NCI-H1436 (cell line): ENCODE measurements at places on chromosomes 7 and 10.

DNA sequence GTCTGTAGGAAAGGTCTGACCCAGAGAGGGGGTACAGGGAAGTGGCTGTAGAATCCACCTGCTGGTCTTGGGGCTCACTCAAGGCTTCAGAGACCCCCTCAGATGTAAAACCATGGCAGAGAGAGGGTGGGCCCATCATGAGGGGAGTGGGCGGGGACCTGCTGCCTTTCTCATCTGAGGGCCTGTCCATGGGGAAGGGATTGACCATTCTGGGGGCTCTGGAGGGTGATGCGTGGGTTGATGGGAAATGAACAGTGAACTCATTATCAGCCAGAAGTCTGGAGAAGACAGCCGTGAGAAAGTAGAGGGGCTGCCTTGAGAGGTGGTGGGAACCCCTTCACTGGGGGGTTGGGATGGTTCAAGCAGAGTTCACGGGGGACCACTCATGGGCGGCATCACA is 66.8 kb downstream of the MINDY4 start:
- DNase-seq = no peak

- DNase-seq = no peak
These were observed 272.5 kb upstream of the COBL start for GRCh38 chr7:51589111-51589510.

- no peak for DNase-seq
These were observed 20.4 kb upstream of the INSYN2A start for GRCh38 chr10:127216786-127217185.

DNA sequence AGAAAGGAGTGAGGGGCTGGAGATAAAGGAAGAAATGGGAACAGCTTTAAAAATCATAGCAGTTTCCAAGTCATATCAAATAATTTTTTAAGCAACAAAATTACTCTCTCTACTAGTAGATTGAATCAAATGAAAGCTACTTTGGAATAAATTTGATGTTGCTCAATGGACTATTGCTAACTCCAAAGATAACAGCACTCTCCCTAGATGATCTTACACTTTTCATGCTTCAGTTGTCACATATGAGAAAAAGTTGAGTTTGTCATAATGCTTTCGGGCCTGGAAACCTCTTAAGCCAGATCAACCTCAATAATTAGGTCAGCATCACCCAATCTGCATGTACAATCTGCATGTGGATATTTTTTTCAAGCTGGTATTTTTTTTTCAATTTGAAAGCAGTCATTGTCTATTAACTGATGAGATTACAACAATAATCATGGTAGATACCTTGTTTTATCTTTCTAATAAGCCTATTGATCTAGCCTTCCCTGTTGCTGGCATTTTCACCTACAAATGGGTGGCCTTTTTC is 31.3 kb downstream of the LIPJ start:
- no peak for DNase-seq

- no peak for DNase-seq
These were observed 164.0 kb downstream of the FANK1 start for GRCh38 chr10:126060261-126060931.

DNA sequence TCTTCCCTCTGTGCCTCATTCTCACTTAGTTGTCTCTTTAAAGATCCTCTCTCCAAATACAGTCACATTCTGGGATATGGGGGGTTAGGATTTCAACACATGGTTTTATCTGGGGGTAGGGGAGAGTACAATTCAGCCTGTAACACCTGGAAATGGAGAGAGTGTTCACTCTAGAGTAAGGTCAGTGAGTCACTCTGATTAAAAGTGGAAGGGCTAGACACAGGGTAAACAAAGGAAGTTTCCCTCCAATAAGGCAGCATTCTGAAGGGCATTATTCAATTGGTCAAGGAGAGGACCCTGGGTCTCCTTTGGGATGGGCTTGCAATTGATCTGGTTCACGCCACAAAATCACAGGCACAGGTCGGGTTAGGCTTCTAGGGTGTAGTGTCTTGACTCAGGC is 232.8 kb upstream of the NPSR1 start:
- DNase-seq = no peak

DNA sequence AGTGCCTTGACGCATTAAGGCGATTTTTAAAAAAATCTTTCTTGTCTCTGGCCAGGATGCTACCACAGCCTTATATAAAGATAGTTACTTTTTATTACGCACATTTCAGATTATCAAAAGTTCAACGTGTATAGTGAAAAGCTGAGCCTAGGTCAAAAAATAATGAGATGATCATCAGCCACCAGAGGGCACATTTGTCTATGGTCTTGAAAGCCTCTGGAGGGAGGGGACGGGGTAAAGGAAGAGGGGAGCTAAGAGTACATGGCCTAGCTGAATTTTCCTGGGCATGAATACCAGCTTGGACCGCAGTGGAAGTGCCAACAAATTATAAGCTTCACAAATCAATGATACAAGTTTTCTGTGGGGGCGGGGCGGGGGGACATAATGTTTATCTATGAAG is 285.9 kb upstream of the SMIM30 start:
- DNase-seq = peak; percentile 25

DNA sequence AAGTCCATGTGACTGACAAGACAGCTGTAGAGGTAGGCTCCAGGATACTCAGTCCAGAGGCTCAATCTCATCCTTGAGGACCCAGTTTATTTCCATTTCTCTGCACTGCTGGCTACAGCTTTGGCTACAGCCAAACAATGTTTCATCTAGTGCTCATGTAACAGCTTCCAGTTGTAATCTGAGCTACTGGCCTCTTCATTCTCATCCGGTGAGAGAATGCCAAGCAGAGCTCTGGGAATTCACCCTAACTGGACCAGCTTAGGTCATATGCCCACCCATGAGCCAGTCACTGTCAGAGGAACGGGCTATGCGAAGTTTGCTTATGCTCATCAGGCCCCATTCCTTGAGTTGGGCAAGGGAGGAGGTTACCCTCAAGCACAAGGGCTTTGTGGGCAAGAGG is 192.9 kb downstream of the EVX1 start:
- no peak for DNase-seq

- DNase-seq = peak; percentile 29
These were observed 3.9 kb downstream of the LFNG start for GRCh38 chr7:2523461-2523936.

DNA sequence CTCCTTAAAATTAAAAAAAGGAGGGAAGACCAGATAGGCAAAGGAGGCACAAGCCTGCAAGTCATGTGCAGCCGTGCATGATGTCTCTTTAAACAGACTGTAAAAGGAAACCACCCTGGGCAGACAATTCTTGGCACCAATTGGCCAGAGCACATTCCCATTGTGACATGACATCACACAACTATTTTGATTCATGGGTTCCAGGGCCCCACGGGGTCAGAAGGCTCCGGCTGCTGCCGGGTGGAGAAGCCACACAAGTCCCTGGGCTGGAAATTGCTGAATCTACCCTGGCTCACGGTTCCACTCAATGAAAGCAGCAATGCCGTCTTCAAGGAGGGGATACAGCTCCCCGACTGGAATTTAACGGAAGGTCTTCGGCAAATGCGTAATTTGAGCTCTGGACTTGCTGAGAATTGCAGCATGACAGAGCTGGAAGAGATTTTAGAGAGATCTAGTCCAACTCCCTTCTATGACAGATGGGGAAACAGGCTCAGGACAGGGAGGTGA is 140.5 kb downstream of the PRKAG2 start:
- peak; percentile 20 for DNase-seq

- no peak for DNase-seq
These were observed 162.6 kb upstream of the GDF10 start for GRCh38 chr10:47137311-47137851.

- no peak for DNase-seq
These were observed 17.8 kb downstream of the YKT6 start for GRCh38 chr7:44218418-44219201.

- no peak for DNase-seq
These were observed 6.7 kb upstream of the PAXIP1 start for GRCh38 chr7:155009570-155010157.

DNA sequence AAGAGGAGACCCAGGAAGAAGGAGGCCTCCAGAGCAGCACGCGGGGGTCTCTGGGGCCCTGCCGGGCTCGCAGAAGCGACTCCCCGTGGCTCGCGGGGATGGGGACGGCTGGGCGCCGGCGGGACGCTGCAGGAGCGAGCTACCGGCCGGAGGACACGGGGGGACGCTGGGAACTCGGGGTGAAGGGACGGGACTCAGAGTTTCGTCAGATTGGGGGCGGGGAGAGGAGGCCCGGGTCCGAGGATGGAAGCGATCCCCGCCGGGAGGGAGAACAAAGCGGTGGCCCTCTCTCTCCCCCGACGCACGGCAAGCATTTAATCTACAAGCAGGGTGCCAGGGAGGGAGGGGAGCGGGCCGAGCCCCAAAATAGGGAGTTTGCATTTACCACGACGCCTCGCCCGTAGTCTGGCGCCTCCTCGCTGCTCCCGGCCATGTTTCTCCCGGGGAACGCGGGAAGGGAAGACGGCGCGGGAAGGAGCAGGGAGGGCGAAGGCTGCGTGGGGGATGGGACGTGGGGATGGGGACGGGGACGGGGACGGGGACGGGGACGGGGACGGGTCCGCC is at the start of gene PRTFDC1:
Gene PRTFDC1, minus strand, starts transcription at position 464 of the 564 bp plus-strand sequence. Its CDS starts 31 bp downstream, at position 433.
- peak; percentile 55 for DNase-seq

GRCh38 chr10:100895346-100895745 is 17.4 kb upstream of the SLF2 start:
- DNase-seq = no peak

- no peak for DNase-seq
These were observed 106.2 kb downstream of the ELAPOR2 start for GRCh38 chr7:86953219-86953618.

- no peak for DNase-seq
These were observed 186.2 kb downstream of the BICC1 start for GRCh38 chr10:58698777-58699356.

DNA sequence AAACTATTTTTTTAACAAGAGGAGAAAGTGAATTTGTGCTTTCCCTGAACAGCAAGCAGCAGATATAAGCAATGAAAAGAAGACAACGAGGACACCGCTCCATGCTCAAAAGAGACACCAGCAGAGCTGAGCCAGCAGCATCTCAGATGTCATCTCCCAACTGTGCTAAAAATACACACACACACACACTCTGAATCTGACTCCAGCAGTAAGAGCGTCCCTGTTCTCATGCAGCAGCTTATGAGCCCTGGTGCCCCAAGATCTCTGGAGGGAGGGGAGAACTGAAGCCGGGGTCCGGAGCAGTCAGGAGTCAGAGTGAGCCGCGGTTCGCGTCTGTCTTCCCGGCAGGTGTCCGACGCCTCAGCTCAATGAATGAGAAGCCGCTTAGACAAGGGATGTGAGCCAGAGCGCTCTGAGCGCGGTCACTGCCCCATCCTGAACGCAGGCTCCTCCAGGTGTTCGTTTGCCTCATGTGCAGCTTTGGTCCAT is 49.2 kb downstream of the SVIL start:
- no peak for DNase-seq

DNA sequence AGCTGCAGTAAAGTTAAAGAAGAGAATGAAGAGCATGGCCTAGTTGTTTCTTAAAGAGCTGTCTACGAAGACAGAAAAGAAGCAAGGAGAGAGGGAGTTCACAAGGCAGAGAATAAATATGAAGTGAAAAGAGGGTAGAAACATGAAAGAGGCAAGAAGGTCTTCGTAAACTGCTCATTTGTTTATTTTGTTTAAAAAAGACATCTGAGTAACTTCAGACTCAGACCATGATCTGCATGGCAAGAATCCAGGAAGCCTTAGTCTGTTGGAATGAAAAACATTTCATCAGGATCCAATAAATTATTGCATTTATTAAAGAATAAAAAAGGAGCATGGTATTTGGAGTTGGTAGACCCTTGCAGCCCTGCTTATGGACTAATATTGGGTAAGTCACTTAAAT is 151.1 kb downstream of the SEM1 start:
- DNase-seq = no peak

- no peak for DNase-seq
These were observed 109.8 kb upstream of the TARP start for GRCh38 chr7:38383281-38383680.

DNA sequence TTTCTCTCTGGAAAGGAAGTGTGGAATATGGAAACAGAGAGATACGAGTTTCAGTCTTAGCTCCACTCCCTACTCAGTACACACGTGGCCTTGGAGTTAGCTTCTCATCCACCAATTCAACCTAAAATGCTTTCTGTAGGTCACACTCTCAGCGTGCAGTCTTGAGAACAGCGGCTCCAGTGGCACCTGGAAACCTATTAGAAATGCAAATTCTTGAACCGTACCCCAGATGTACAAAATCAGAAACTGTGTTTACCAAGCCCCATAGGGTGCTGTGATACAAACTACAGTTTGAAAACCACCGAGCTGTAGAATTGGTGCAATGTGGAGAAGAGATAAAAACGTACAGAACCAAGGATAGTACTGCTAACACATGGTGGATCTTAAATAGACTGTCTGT is 91.1 kb upstream of the SP4 start:
- no peak for DNase-seq

- DNase-seq = no peak
These were observed 98.8 kb upstream of the PFKP start for GRCh38 chr10:2968401-2969058.

- DNase-seq = peak; percentile 75
These were observed at the start of gene POM121 for GRCh38 chr7:72924733-72925545. TSS of gene POM121 (plus strand) at chr7:72925095. CDS start at chr7:72925122, 27 bp downstream.

- no peak for DNase-seq
These were observed 217.1 kb downstream of the PRPF18 start for GRCh38 chr10:13803566-13804554.
